AG20443 (cell line): ENCODE measurements at places on chromosomes 12 and 14.

GRCh38 chr12:97756066-97756666 is 293.6 kb downstream of the RMST start:
- no peak for DNase-seq

DNA sequence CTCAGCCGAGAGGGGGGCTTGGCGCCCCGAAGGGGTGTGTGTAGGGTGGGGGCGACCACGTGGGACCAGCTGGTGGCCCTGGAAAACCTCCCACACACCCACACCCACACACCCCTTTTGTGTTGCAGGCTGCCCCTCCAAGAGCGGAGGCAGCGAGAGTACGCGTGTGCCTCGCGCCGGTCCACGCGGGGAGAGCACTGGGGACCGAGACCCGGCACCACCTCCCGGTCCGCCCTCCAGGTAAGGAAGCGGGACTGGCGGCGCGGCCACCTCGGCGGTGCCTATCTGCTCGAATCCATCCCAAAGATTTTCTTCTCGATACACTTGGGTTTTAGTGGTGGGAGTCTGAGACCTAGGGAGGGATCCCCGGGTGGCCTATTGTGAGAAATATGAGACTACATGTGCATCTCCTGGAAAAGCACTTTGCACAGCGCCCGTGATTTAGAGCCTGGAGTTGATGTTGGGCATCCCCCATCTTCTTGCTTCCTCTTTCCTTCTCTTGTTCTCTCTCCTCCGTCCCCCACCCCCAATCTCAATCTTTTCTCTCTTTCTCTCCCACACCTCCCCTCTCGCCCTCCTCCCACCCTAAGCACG is 393 bp downstream of the SYT1 start:
- DNase-seq = peak; percentile 16

GRCh38 chr14:90514566-90514965 is 117.7 kb downstream of the CALM1 start:
- no peak for DNase-seq

- no peak for DNase-seq
Observed at GRCh38 chr12:6573001-6573400, 4.9 kb upstream of the NOP2 start.

DNA sequence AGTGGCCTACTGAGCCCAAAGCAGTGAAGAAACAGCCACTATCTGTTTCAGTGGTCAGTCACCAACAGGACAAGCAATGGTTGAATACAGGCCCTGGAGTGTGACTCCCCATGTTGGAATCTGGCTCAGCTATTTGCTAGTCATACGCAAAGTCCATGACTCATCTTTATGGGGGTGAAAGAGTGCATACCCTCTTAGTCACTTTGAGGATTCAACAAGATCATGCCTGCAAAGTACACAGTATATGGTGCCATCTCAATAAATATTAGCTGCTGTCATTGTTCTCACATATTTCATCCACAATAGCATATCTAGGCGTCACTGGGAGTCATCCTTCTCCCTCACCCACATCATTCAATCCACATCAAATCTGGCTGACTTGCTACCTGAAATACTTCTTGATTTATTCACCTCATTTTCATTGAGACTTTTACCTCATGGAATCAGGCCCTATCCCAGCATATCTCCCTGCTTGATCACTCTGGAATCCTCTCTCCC is 26.4 kb upstream of the STAB2 start:
- DNase-seq = peak; percentile 93

DNA sequence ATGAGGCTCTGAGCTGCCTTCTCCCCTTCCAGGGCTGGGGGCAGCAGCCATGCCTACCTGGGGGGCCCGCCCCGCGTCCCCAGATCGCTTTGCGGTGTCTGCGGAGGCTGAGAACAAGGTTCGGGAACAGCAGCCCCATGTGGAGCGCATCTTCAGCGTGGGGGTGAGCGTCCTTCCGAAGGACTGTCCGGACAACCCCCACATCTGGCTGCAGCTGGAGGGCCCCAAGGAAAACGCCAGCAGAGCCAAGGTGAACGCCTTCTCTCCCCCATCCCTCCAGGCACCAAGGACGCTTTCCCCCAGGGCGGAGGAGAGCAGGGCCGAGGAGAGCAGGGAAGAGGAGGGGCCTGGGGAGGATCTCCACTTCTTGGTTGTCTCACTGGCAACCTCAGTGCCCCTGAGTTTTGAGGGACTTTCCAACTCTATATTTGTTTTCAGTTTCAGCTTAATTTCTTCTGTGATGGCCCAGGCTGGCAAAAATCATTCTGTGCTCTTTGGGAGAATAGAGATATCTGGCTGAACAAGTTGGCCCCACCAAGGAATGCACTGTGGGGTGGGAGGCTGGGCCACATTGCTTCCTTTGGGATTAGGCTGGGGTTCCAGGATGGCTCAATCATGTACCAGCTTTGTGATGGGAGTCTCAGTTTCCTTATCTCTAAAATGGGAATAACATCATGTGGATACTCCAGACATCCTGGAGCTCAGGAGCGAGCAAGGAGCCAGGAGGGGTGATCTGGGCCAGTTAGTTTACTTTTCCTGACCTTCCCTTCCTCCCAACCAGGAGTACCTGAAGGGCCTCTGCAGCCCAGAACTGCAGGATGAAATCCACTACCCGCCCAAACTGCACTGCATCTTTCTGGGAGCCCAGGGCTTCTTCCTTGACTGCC is 1.2 kb downstream of the KHNYN start:
- DNase-seq = peak; percentile 43

DNA sequence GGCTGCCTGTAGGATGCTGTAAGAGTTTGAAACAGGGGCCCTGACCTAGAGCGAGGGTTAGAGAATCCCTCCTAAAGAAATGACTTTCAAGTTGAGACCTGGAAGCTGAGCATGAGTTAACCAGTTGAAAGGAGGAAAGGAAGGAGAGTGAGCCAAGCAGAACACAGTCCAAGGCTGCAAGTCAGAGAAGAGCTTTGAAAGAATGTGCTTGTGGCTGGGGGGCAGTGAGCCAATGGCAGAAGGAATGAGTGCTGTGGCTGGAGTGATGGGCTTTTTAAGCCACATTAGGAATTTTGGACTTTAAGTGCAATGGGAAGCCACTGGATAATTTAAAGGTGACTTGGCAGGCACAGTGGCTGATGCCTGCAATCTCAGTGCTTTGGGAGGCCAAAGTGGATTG is 18.1 kb downstream of the CDKN1B start:
- no peak for DNase-seq

DNA sequence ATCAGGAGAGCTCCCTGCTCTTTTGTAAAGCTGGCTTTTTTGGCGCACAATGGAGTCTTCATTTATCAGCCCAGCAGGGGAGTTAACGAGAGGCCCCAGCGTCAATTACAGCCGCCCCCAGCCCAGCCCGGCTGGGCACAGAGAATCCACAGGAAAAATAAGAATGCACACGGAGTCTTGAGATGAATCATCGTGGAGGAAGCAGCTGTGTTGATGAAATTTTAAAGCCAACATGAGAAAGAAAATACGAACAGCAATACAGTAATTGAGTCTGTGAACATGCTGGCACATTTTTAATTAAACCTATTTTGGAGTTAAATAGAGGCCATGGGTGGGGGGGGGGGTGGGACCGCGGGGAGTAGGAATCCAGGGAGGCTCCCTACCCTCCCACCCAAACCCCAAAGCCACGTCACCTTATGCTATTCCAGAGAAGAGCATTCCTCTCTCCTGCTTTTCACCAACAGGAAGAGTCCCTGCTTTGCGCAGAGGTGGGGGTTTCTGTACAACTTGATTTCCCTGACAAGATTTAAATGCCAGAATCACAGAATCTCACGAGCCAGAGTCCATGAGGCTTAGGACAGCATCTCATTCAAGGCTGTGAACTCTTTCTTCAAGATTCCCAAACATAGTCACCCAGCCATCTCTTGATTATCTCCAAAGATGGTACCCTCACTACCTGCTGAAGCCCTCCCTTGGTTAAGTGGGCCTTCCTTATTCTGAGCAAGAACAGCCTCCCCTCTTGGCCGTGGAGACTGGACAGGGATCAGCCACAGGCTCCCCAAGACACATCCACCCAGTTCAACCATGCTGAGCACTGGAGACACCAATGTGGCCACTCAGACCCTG is 50.3 kb downstream of the CCNK start:
- peak; percentile 74 for DNase-seq

- no peak for DNase-seq
Observed at GRCh38 chr12:89267404-89267803, 84.9 kb downstream of the DUSP6 start.

GRCh38 chr12:131603106-131603938 is 107.6 kb upstream of the SFSWAP start:
- DNase-seq = no peak

- no peak for DNase-seq
Observed at GRCh38 chr14:89067293-89067972, 243.0 kb downstream of the TTC8 start.

- no peak for DNase-seq
Observed at GRCh38 chr12:132460571-132460970, 29.4 kb upstream of the FBRSL1 start.
